ENCODE measurements at places on chromosomes 12 and 14. TPM values are rescaled to one million over a fixed set of nuclear protein-coding genes. Genes with fewer than 3 reads are reported as not detected.

ARF6 gene
- 35.4 TPM for total RNA-seq

MAP1LC3B2 gene
- total RNA-seq: 1.7 TPM

DNA sequence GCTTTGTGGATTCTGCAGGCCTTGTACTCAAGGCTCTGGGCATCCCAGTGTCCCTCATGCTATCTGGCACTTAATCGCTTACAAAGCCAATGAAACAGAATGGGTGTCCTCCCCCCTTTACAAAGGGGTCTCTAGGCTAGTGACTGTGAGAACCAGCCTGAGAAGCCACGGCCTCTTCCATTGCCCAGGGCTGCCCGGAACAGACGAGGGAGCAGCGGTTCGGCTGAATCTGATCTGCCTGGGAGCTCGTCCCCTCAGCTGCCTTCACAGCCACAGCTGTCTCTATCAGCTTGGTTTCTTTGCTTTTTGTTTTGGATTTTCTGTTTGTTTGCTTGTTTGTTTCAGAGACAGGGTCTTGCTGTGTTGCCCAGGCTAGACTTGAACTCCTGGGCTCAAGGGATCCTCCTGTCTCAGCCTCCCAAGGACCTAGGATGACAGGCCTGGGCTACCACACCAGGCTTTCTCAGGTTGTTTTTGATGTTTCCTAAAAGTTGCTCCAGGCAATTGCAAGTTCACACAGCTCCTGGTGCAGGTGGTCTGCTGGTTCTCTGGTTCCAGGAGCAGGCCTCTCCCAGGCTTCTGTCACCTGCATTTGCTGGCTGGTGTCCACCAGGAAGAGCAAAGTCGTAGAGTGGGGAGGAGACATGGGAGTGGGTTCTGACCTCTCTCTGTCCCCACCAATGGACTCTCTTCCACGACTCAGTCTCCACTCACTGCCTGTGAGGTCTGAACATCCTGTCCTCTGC is 10.9 kb upstream of the RIN3 start:
- DNase-seq: no peak

C12orf43 gene
- total RNA-seq: 15.4 TPM

DNA sequence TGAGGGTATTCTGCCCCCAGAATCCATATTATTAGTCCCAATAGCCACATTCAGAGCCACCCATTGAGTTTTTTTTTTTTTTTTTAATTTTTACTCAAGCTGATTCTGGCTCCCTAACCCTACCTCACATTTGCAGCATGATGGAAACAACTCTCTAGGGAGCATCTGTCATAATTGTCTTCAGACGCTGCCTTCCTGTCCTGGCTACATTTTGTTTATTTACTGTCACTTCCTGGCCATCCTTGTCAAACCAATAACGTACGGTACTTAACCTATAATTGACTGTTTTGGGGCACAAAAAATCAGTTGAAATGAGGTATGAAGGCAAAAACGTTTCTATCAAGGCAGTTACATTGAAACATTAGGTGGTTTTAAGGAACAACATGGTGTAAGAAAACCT is 2.1 kb downstream of the GLIPR1 start:
- no peak for DNase-seq

TMEM229B gene
- 6.6 TPM for total RNA-seq

ADGRD1 gene
- 39.5 TPM for total RNA-seq

GRCh38 chr14:63650256-63650952 is 8.7 kb upstream of the WDR89 start:
- DNase-seq: no peak

FAIM2 gene
- 6.1 TPM for total RNA-seq

RIPK3 gene
- 16.5 TPM for total RNA-seq

UBC gene
- total RNA-seq: 2,129 TPM

GRCh38 chr12:96989916-96990315 is 82.9 kb downstream of the NEDD1 start:
- no peak for DNase-seq

DNA sequence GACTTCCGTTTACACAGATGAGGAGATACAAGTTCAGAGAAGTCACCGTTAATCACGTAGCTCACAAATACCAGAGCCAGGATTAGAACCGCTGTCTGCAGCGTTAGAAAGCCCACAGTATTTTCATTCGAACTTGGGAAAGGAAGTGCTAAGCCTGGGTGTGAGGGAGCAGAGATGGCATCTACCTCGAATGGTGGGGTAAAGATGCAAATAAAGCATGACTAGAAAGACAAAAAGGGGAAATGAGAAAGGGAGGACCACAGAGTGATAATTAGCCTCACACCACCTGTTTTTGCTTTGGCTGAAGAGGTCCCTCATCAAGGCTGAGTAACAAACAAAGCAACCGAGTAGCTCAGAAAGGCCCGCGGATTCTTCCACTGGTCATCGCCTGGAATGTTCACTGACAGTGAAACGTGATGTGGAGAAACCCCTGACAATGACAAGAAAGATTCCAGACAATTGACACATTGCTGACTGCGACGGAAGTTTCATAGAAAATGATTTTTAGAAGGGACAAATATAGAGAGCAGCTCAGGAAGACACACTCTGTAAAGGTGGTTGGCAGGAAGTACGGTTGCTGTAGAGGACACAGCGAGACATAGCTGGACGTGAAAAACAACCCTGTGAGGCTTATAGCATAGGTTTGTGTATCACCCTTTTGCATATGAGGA is 31.5 kb upstream of the BHLHE41 start:
- no peak for DNase-seq

GRCh38 chr12:52354200-52354599 is 13.1 kb downstream of the KRT85 start:
- DNase-seq: no peak

GRCh38 chr14:102759456-102760187 is 17.6 kb upstream of the TRAF3 start:
- DNase-seq: no peak

DNA sequence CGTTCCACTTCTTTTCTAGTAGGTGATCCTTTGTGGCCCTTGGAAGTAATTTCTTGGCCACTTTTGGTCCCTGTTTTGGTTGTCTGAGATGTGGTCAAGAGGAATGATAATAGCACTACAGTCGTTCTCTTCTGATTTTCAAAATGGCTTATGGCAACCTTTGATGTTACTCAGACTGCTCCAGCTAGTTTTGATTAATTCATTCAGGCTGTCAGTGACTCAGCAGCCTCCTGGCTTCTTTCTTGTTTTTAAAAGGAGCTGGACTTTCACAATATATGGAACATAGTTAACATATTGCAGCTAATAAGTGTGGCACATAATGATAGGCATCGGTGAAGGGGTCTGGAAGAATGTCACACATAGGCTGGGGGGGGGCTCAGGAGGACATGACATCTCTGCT is 47.3 kb downstream of the WDR20 start:
- DNase-seq: no peak

TRHDE gene
- total RNA-seq: 12.8 TPM

GRCh38 chr12:89384050-89384758 is 31.9 kb upstream of the DUSP6 start:
- DNase-seq: no peak

DNA sequence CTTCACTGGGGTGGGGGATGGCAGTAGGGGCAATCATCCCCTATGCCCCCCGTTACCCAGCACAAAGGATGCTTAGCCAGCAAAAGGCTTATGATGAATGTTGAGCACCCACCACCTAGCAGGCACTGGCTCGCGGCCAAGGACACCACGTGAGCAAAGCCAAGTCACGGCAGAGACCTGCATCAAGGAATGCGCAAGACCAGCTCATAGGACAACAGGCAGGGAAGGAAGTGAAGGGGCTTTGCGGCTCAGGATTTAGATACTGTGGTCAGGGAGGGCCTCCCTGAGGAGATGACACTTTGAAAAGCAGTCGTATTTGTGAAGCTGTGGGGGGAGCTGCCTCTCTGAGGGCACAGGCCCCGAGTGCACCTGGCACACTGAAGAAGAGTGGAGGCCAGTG is 32.8 kb downstream of the SH2B3 start:
- peak; percentile 67 for DNase-seq

DNA sequence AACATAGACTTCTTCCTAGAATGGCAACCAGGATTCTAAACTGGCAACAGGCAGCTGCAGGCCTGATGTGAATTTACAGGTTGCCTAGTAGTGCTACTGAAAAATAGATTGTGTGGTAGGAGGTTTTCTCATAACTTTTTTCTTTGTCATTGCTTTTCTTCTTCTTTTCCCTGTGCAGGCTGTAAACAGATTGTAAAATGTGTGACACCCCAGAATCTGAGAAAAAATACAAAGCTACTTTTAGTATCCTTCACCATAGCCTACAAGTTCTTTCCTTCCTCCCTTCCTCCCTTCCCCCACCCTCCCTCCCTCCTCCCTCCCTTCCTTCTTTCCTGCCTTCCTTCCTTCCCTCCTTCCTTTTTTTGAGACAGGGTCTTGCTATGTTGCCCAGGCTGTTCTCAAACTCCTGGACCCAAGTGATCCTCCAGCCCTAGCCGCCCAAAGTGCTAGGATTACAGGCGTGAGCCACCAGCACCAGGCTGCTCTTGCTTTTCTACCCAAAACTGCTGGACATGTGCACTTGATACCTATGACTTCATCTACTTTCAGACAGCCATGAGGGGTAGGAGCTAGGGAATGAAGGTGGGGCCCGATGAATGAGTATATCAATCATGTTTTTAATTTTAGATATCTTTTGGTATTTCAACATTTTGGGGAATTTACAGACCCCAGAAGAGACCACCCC is 114.2 kb upstream of the EEA1 start:
- no peak for DNase-seq

DNA sequence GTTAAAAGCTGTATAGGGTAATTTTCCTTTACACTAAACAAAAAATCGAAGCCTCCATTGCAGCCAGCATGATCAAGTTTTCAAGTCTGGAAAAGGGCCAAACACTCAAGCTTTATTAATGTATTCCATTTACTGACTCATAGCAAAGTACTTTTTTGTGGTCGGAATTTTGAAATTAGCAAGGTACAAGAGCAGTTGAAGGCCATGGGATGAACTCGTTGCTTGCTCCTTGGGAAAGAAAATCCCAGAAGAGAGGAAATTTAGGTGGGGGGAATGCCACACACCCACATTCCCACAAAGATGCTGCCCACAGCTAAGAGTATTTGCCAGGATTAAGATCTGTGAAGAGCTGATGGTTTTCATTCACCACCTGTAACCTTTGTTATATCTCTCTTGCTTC is 333.7 kb downstream of the EGLN3 start:
- DNase-seq: no peak

- no peak for DNase-seq
Measured at GRCh38 chr12:90008277-90008676, 299.6 kb upstream of the ATP2B1 start.

GRCh38 chr12:6688543-6688998 is 604 bp downstream of the ZNF384 start:
- DNase-seq: peak; percentile 67

GRCh38 chr12:10048526-10048925 is 18.0 kb downstream of the CLEC9A start:
- DNase-seq: no peak

ASCL1 gene
- not detected for total RNA-seq

C12orf50 gene
- total RNA-seq: 0.65 TPM

DNA sequence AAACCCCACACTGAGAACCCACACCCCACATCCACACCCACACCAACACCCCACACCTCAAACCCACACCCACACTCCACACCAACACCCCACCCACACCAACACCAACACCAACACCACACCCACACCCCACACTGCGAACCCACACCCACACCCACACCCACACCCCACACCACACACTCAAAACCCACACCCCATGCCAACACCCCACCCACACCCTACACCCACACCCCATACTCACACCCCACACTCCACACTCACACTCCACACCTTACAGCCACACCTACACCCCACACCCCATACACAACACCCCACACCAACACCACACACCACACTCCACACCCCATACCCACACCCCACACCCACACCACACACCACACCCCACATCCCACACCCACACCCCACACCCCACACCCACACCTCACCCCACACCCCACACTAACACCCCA is 38.0 kb downstream of the TMEM120B start:
- no peak for DNase-seq

- no peak for DNase-seq
Measured at GRCh38 chr12:107306141-107306659, 212.9 kb upstream of the CRY1 start.

GRCh38 chr14:75831455-75831854 is 150.3 kb downstream of the TGFB3 start:
- no peak for DNase-seq

- no peak for DNase-seq
Measured at GRCh38 chr12:67477681-67478265, 170.8 kb upstream of the DYRK2 start.

NEUROD4 gene
- total RNA-seq: not detected

- no peak for DNase-seq
Measured at GRCh38 chr14:61326847-61327246, 5.5 kb downstream of the PRKCH start.

DNA sequence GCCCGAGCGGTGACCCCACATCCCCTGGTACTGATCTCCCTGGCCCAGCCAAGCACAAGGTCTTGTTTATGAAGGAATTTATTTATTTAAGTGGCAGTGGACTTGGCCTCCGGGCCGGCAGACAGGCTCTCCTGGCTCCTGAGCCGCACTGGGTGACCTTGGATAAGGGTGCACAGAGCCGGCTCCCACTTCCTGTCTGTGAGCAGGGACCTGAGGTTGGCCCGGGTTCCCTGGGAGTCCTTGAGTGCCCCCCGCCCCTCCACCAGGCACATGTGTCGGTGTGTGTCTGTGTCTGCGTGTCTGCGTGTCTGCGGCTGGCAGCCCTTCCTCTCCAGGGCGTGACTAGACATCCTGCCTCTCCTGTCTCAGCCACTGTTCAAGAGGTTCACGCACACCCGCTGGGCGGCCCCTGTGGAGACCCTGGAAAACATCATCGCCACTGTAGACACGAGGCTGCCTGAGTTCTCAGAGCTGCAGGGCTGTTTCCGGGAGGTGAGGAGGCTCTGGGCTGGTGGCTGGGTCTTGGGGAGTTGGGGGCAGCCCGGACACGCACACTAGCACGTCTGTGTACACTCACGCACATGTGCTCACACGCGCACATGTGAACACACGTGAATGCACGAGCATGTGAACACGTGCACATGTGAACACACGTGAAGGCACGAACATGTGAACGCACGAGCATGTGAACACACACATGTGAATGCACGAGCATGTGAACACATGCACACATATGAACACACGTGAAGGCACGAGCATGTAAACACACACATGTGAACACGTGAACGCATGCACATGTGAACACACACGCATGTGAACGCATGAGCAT is 9.3 kb downstream of the TNFAIP2 start:
- DNase-seq: no peak

GRCh38 chr12:24113701-24114100 is 164.2 kb upstream of the SOX5 start:
- no peak for DNase-seq

DNA sequence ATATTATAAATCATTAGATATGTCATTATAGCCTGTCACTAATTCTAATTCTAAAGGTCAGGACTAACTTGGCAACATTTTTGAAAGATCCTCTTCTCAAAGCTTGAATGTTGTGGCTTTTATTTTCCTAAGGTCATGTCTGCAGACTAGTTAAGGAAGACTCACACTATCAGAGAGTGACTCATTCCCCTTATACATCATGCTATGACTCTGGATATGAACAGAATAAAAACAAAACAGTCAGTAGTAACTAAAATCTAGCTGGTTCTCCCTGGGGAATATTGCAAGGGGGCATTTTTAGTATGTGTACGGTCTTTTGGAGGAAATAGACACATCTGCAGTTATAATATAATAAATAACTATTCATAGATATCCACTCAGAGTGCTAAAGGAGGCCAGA is 170.6 kb downstream of the SLC2A13 start:
- no peak for DNase-seq
